ENCODE measurements at places on chromosomes 16 and 17.
A peak's percentile ranks its signal among the peaks of the same experiment; 100 is the strongest.

DNA sequence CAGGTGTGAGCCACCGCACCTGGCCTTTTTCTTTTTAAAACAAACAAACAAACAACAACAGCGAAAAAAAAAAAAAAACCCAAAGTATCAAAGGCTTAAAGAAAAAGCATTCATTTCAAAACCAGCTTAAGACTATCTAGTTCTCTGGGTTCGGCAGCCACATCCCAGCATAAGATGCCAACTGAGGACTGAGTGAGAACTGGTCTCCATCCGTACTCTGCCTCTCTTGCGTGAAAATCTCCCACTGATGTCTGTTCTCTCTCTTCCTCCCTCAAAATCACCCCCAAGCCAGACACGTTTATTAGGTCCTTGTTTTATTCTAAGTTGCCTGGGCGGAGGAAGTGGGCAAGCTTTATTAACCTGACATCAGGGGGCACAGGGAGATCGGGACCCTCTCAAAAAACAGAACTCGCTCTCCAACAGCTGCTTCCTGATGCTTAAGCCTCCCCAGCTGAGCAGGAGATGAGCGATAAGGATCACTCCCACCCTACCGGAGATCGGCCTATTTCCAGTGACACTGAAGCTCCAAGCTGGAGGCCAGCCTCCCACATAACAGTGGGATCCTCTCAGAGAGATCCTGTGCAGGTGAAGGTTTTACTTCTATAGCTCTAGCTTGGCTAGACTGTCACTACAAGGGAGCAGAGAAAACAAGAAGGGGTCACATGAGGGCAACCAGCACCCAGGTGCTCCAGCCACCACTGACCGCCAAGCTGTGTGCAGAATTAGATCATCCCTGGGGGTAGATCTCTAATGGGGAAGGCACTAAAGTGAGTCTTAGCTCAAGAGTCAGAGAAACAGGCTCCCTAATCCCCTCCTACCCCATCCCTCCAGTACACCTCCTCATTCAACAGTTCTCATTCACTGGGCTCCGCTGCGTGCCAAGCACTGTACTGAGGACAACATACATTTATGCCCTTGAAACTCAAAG, 13.6 kb downstream of the CDC42EP4 start:
- no peaks in the 10 kb centered on the region for H3K36me3 ChIP-seq
- no peak overlapping the region for H3K27ac ChIP-seq
- DNase-seq = no peak
- H3K4me3 ChIP-seq = no peak overlapping the region
- peaks cover 3% of the 10 kb centered on the region for H3K27me3 ChIP-seq

GRCh38 chr17:17304521-17304985, 1.4 kb downstream of the NT5M start:
- H3K36me3 ChIP-seq = peaks cover 2% of the 10 kb centered on the region
- H3K27me3 ChIP-seq = peaks cover 5% of the 10 kb centered on the region
- H3K27ac ChIP-seq = peak overlapping the region; percentile 83
- DNase-seq = peak; percentile 45

DNA sequence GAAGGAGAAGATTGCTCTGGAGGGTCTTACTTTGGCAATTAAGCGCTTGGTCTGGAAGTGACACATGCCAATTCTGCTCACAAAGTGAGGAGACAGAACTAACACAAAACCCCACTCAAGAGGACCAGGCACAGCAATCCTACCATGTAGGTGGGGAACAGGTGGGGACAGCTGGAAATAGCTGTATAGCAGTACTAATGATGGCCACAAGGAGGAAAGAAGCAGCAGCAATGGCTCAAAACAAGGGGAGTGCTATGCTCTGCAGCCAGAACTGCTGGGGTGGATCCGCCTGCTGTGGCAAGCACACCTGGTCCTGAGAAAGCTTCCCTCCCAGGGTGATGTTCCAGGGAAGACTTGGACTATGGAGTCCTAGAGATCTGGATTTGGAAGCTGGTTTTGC, 17.0 kb upstream of the TMEM132E start:
- DNase-seq = no peak
- no peaks in the 10 kb centered on the region for H3K36me3 ChIP-seq
- H3K27me3 ChIP-seq = peaks cover 18% of the 10 kb centered on the region
- no peak overlapping the region for H3K4me3 ChIP-seq

DNA sequence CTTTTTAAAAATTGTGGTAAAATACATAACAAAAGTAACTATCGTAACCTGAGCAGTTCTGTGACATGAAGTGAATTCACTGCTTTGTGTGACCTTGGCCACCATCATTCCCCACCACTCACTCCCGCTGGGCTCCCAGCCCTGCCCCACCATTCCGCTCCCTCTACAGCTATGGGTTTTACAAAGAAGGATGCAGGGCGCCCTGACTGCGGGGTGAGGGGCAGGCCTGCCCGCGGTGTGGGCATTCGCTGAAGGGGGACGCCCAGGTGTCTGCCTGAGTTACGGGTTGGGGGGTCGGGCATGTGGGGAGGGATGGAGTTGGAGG, at the start of gene CEMP1:
CEMP1 (minus strand) TSS at position 38 of the 325 bp plus-strand sequence. CDS start 335 bp downstream, outside the sequence.
- peak within 1 kb of the TSS; percentile 80 for H3K4me3 ChIP-seq
- no peak for DNase-seq
- peak within 1 kb of the TSS; percentile 94 for H3K27ac ChIP-seq
- H3K4me1 ChIP-seq = peaks cover 23% of the 10 kb centered on the region

- no peak overlapping the region for H3K27ac ChIP-seq
- peak overlapping the region; percentile 89 for H3K4me3 ChIP-seq
- DNase-seq = no peak
Measured at GRCh38 chr17:82754297-82755208, 2.7 kb downstream of the TBCD start.

- no peak for DNase-seq
- H3K27ac ChIP-seq = no peak overlapping the region
- H3K27me3 ChIP-seq = no peaks in the 10 kb centered on the region
- H3K4me3 ChIP-seq = no peak overlapping the region
Measured at GRCh38 chr17:12282056-12282455, 261.4 kb downstream of the MAP2K4 start.

DNA sequence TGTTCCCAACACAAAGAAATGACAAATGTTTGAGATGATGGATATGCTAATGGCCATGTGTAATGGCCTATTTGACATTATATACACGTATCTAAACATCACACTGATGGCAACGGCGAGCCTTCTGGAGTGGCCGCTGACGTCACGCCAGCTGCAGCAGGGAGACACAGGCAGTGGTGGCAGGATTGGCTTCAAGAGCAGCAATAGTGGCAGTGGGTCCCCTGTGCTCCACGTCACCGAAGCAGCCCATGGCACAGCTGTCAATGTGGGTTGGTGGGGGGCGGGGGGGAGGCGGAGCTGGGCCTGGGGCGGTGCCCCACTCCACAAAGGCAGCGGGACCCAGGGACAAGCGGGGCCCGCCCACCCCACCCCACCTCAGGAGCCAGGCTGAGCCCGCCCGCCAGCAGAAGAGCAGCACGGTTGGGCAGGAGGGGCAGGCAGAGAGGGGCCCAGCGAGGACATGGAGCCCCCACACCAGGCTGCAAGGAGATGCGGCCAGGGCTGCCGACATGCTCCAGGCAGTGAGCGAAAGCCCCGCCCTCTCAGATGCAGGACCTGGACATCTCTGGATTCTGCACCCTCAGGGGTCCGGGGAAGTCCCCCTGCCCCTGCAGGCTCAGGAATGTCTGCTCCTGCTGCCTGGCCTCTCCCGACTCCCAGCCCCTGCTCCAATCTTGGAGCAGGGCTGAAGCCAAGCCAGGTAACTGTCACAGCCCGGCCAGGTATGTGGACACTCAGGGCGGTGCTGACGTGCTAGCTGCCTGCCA, 64.6 kb downstream of the USP32 start:
- no peak overlapping the region for H3K27ac ChIP-seq
- no peaks in the 10 kb centered on the region for H3K27me3 ChIP-seq
- no peak overlapping the region for H3K4me3 ChIP-seq
- peaks cover 10% of the 10 kb centered on the region for H3K36me3 ChIP-seq
- no peak for DNase-seq

- DNase-seq = no peak
- H3K4me3 ChIP-seq = no peak overlapping the region
- no peaks in the 10 kb centered on the region for H3K27me3 ChIP-seq
Measured at GRCh38 chr17:66636111-66636510, 198.8 kb upstream of the CACNG5 start.

DNA sequence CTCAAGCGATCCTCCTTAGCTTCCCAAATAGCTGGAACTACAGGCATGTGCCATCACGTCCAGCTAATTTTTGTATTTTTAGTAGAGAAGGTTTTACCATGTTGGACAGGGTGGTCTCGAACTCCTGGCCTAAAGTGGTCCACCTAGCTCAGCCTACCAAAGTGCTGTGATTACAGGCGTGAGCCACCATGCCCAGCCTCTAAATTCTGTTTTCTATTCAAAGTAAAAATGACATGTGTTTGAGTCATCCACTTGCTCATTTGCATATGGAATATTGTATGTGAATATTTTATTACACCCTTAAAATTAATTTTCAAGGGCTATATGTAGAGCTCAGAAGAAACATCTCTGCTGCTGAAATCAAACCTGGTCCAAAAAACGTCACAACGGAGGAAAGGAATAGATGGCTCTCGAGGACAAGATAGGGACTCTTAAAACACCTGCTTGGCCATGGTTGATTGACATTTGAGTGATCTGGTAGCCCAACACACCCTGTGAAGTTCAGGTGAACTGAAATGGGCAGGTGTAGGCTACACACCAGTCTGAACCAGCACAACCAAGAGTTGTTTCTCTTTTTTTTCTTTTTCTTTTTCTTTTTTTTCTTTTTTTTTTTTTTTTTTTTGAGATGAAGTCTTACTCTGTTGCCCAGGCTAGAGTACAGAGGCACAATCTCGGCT, 51.1 kb downstream of the SF3B3 start:
- no peak for DNase-seq
- no peaks in the 10 kb centered on the region for H3K27me3 ChIP-seq
- no peak overlapping the region for H3K4me3 ChIP-seq

DNA sequence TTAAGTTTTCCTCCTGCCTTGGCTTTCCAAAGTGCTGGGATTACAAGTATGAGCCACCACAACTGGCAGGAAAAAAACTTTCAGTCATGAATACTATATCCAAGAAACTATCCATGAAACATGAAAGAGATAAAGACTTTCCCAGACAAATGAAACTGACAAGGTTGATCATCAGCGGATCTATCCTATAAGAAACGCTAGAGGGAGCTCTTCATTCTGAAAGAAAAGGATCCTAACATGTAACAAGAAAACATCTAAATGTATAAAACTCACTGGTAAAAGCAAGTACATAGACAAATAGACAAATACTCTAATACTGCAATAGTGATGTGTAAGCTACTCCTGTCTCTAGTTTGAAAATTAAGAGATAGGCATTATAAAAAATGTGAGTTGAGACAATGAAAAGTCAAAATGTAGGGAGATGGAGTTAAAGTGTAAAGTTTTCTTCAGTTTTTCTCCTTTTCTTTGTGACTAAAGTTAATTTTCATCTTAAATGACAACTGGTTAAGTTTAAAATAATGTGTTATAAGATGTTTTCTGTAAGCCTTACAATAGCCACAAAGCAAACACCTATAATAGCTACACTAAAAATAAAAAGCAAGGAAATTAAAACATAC, 79.6 kb upstream of the TEKT1 start:
- H3K4me3 ChIP-seq = no peak overlapping the region
- H3K27me3 ChIP-seq = peaks cover 5% of the 10 kb centered on the region
- H3K27ac ChIP-seq = no peak overlapping the region
- DNase-seq = no peak

GRCh38 chr17:59330053-59330942, 1.2 kb upstream of the YPEL2 start:
- H3K27ac ChIP-seq = peak overlapping the region; percentile 5
- no peaks in the 10 kb centered on the region for H3K27me3 ChIP-seq
- peaks cover 3% of the 10 kb centered on the region for H3K36me3 ChIP-seq
- DNase-seq = no peak

DNA sequence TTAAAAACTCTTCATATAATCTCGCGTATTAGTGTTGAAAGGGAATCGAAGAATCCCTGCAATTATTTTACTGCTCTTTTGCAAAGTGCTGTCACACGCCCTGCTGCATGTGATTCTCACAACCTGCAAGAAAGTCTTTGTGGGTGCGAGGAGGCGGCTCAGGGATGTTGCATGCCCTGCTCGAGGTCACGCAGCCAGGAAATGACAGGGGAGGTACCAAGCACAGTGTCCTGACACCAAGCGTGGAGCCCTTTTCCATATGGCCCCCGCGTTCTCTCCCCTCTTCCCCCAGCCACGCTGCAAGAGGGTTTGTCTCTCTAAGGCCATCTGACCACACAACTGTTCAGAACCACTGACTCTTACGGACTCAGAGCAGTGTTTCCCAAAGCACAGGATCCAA, 37.6 kb downstream of the OR3A1 start:
- no peaks in the 10 kb centered on the region for H3K4me1 ChIP-seq
- no peaks in the 10 kb centered on the region for H3K36me3 ChIP-seq
- peaks cover 9% of the 10 kb centered on the region for H3K27me3 ChIP-seq
- H3K27ac ChIP-seq = no peak overlapping the region
- no peak for DNase-seq
- H3K4me3 ChIP-seq = no peak overlapping the region

DNA sequence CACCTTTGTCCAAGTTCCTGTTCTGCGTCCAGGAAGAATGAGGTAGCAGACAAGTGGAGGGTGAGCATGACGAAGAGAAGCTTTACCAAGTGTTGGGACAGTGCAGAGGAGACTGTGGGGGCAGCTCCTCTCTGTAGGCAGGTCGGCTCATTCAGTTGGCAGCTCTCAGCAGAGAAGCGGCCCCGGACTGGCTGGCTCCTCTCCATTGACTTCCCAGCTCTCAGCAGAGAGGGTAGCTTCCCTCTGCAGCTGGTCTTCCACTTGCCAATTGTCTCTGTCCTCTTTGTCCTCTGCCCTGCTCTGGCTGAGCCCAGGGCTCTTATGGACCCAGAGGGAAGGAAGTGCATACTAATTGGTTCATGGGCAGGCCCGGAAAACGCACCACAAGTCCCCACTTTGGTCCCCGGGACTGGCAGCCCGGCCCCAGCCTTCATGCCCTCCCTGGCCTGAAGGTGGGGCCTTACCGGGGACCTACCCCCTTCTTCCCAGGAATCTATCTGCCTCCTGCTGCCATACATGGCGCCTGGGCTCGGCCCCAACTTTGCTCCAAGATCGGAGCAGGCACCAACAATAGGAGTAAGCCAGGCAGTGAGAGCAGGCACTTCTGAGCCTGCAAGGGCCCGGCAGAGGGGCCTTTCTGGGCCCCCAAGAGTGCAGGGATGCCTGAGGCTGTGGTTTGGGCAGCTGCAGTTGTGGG, 10.1 kb downstream of the KCTD5 start:
- H3K27ac ChIP-seq = no peak overlapping the region
- no peak overlapping the region for H3K4me3 ChIP-seq
- H3K27me3 ChIP-seq = no peaks in the 10 kb centered on the region
- peaks cover 49% of the 10 kb centered on the region for H3K36me3 ChIP-seq
- no peak for DNase-seq
- H3K4me1 ChIP-seq = peaks cover 21% of the 10 kb centered on the region

DNA sequence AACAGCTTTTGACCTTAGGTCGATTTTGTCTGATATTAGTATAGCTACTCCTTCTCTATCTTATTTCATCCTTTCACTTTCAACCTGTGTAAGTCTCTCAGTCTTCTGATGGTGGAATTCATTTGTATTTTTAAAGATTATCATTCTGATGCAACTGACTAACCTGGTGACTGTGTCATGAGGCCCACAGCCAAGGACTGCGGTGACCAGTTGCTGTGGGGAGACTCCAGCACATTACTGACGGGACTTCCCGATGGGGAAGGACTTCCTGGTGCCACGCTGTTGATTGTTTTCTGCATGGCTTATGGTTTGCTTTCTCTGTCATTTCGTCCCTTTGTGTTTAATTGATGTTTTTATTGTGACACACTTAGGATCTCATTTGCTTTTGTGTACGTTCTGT, 34.2 kb downstream of the RMI2 start:
- H3K27ac ChIP-seq = peak overlapping the region; percentile 80
- DNase-seq = peak; percentile 45
- peaks cover 20% of the 10 kb centered on the region for H3K4me1 ChIP-seq
- H3K36me3 ChIP-seq = no peaks in the 10 kb centered on the region

Measured in activated T-cell treated with anti-CD3 and anti-CD28 coated beads, Interleukin-2, amount 50 U/mL, for 24 hours (primary cell).